ENCODE measurements at places on chromosomes 2 and 18.

DNA sequence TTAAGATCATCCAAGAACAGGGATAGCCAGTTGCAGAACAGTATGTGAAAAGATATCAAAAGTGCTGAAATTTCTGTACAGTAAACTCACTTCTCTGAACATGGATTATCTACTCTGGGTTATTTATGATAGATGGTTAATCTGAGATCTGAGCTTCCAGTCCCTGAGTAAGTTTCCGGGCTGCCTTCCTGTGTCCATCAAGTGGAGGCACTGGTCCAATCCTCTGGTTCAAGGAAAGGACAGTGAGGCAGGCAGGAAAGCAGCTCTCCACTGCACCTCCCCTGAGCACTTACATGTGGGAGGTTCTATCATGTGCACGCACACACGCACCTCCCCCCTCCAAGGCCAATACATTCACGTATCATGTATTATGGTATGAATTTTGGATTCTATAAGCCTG lies 32.5 kb downstream of the GPR45 start:
- no peak for DNase-seq

DNA sequence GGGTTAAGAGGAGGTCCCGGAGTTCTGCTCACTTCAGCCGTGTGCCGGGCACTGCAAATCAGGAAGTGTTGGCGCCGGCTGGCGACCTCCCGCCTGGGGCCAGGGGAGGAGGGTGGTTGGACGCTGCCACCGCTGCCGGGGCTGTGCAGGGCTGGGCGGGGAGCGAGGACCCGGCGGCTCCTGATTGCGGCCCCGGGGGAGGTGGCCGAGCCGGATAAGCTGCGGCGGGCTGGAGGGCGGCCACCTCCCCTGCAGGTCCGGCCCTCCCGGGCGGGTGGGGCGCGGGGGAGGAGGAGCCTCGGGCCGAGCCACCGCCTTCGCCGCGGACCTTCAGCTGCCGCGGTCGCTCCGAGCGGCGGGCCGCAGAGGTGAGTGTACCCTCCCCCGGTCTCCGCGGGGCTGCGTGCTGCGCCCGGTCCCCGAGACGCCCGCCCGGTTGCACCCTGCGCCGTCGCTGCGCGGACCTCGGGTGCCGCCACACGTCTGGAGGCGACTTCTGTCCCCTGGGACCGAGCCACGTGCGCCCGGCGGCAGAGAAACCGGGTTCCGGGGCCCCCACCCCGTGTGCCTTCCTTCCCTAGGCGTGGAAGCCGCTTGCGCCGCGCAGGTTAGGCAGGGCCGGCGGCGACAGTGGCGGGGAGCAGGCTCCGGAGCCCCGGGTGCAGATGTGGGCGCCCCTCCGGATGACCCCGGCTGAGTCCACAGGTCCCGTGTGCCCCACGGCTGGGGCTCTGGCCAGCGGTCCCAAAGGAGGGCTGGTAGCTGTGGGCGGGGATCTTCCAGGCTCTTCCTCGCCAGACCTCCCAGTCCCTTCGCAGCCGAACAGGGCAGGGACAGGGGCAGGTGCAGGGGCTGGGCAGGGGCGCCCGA lies at the start of gene STEAP3:
Gene STEAP3, plus strand, starts transcription at position 314 of the 870 bp plus-strand sequence. CDS start 7,179 bp downstream, outside the sequence.
- DNase-seq: no peak

- no peak for DNase-seq
Observed at GRCh38 chr18:7779211-7779610, 212.1 kb downstream of the PTPRM start.

GRCh38 chr2:192413812-192414681 lies 219.3 kb upstream of the TMEFF2 start:
- DNase-seq: no peak

GRCh38 chr2:237320801-237321560 lies 93.0 kb downstream of the COL6A3 start:
- DNase-seq: no peak

DNA sequence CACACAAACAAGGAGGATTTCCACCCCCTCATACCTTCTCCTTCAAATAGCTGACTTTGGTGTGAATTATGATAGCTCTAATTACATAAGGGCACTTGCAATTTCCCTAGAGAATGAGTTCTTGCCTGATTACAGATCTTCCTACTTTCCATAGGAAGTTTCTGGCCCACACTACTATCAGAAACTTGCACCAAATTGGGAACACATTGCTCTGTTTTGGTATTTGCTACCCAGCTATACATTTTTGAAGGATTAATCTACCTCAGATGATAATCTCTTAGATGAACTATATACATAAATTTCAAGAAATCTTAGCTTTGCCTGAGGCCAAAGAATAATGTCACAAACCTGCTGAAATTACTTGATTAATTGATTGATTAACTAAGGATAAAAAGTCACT lies 4.9 kb downstream of the DCC start:
- DNase-seq: no peak

- DNase-seq: no peak
Observed at GRCh38 chr2:52210611-52211010, 1178.7 kb upstream of the NRXN1 start.

DNA sequence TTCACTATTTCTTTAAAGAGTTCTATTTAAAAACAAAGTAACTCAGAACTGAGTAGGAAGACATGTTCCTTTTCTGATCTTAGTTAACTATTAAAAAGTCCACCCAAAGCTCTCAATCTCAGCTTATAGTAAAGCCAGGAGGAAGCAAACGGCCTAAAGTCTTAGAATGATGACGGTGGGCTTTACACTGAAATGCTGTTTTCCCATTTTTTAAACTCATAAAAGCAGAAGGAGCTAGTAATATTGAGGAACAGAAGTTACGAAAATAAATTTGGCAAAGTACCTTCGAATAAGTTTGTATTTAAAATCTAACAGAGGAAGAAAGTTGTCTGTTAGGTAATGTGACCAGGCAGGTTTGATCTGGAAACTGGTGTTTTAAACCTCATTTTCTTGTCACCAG lies 111.1 kb downstream of the ZNF532 start:
- no peak for DNase-seq

- DNase-seq: peak; percentile 32
Observed at GRCh38 chr18:22348521-22349316, 69.0 kb downstream of the CTAGE1 start.

DNA sequence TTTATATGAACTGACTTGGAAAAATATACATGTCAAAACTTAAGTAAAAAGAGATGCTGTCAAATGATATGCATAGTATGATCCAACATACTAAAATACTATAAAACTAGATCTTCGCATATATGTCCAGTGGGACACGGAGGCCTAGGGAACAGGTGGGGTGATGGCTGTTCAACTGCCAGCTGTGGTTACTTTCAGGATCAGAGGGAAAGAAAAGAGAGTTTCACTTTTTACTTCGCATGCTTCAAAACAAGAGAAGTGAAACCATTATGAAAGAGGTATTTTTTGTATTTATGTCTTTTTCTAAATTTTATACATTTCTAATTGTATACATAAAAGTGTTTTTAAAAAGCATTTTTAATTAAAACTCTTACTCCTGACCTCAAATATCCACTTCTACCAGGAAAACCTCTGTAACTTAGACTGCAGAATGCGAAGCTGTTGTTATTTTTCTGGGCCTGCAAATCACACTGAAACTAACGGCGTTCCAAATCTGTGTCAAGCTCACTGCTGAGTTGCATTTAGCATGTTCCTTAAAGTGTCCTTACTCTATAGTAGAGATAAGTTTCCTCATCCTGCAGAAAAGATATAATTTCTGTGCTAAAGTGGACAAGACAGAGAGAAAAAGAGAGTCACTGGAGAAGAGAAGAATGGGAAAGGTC lies 97.8 kb upstream of the SLC35G4 start:
- no peak for DNase-seq

DNA sequence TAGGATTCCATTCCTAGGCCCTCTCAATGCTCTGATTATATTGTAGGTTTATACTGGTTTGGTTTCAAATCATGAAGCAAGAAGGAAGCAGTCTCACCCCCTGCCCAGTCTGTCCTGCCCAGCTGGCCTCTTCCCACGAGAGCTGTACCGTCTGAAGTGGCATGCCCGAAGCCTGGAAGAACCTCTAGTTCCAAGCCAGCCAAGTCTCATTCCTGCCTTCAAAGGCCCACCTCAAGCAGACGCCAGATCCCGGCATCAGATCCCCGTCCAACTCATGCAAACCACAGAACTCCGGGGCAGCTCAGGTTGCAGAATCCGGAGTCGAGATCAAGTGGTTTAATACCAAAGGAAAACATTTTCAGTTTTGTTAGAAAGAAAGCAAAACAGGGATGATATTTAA lies 234.4 kb downstream of the LPIN1 start:
- DNase-seq: no peak

DNA sequence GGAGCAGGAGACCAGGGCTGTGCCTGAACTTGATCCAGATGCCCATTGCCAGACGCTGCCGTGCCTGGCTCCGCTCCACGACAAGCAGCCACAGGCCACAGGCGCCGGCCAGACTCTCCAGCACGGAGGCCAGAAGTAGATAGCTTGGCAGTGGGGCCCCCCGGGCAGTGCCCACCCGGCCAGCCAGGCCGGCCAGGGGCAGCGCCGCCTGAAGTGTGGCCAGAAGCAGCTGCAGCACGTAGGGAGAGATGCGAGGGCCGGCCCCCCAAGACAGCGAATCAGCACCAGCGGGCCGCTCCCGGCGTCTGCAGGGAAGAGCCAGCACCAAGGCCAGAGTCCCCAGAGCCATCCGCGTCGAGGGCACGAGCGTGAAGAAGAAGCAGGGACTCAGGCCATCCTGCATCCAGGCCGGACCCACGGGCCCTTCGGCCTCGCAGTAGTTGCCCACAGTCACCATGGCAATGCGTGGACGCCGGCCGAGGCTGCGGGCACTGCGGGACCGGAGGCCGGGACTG lies 484 bp downstream of the ABCB6 start:
- no peak for DNase-seq

GRCh38 chr2:65103013-65103715 lies 26.7 kb downstream of the RAB1A start:
- no peak for DNase-seq

DNA sequence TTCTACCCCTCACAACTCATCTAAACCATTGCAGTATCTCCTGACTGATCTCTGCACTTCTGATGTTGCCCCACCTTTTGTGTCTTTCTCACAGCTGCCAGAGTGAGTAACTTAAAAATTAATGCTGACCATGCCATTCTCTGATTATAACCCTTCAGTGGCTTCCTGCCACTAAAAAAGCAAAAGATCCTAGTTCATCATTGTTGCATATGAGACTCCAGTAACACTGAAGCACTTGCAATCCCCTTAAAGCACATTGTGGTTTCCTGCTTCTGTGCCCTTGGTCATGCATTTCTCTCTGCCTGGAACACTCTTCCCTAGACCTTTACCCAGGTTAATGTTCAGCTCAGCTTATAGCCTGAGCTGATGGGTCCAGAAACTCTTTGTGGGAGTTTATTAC lies 95.1 kb upstream of the WDSUB1 start:
- DNase-seq: no peak

GRCh38 chr2:155115846-155116245 lies 417.4 kb downstream of the KCNJ3 start:
- no peak for DNase-seq

DNA sequence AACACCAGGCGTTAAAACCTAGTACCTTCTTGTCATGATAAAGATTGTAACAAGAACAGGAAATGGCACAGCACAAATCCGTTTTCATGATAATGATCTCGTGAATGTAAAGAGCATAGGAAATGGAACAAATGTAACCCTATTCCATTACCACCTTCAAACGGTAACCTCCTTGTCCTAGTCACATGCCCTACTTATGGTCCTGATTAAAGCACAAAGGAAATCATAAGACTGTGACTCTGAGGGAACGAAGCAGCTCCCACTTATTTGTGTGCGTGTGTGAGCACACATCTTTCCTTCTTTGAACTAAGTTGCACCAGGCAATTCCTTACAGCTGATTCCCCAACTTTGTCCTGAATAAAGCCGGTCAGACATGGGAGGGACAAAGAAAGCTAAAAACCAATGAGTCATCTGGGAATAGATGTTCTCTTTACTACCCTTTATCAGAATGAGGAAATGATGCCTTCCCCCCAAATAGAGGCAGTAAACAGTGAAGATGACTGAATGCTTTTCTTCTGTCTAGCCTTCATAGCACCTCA lies 192.6 kb downstream of the IKZF2 start:
- DNase-seq: no peak

DNA sequence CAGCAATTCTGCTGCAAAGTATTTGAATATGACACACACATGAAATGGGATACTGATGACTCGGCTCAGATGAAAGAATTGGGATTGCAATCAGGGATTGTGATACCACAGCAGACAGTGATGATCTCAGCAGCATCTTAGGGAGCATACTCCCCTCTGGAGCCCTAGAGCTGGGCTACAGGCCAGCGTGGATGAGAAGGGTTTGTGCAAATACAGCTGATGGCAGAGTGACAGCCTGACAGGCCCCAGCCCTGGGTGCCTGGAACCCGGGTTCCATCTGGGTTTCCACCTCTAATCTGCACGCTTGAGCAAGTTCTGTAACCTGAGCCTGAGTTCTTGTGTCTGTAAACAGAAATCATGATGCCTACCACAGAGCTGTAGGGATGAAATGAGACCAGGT lies 418.0 kb downstream of the LRATD1 start:
- no peak for DNase-seq

DNA sequence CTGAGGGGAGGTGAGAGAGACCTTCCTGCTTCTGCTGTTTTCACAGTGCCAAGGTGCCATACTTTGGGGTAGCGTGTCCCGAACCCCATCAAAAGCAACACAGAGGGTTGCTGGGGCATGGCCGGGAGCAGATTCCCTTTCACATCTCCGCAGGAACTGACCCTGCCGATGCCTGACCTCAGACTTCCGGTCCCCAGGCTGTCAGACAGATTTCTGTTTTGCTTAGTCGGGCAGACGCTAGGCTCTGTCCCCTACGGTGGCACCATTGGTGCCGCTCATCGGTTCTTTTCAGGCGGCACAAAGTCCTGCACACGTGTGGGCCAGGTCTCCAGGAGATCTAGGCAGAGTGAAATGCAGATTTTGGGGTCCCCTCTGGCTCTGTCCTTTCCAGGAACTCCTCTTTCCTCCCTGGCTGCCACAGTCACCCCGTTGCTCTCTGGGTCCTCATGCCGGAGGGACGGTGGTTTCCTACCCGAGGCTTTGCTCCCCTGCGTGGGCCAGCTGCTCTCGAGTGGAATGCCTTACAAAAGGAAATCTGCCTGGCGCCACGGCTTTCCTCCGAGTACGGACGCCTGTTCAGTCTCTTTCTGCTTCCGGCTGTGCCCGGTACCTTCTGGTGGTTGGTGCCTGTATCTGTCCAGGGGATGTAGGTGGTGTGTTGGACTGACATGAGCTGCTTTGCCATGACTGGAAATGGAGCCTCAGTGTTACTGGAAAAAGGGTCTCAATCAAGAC lies 39.3 kb downstream of the RTP5 start:
- no peak for DNase-seq
